ENCODE measurements at places on chromosomes 6 and 20.

DNA sequence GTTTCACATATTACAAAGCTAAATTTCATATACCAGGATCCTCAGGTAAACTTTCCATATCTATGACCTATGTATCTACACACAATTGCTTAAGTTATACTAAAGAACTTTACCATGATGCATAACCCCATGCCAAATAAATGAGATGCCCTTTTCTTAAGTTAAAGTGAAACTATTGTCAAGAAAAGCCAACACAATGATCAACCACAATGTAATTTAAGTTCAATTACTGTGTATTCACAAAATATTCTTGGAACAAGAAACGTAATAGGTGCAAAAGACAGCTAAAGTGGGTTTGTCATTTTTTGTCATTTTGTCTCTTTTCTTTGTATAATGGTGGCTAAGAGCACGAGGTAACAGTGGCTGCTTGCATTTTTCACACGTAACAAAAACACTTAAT is 158.0 kb upstream of the SHLD1 start:
- no peak for DNase-seq

GRCh38 chr20:32839982-32840285 is 18.8 kb upstream of the EFCAB8 start:
- DNase-seq: no peak

DNA sequence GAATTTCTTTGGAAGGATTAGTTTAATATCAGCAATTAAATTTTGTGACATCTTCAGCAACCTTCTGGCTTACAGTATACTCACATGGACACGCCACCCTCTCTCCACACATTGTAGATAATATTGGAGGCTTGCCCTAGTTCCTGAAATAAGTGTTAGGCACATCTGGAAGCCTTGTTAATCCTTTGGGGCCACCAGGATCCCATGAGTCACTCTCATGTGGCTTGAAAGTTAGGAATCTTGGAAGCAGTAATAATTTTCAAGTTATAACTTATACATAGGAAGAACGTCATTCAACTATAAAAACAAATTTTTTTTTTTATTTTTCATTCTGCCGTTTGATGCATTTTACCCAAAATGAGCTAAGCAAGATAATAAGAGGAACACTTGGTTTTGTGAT is 20.5 kb downstream of the LAMA4 start:
- DNase-seq: peak; percentile 93

GRCh38 chr20:62808211-62808865 is 3.7 kb downstream of the OGFR start:
- DNase-seq: peak; percentile 43

- DNase-seq: no peak
Measured at GRCh38 chr6:34602318-34603111, 46.4 kb upstream of the SPDEF start.

Measured in fibroblast of skin of right quadriceps (primary cell).